Germinal center (tissue), 1 donor: ENCODE measurements at places on chromosomes 3 and 15.

GRCh38 chr3:44058022-44058867 lies 183.4 kb upstream of the TOPAZ1 start:
- DNase-seq, result peak; percentile 83

DNA sequence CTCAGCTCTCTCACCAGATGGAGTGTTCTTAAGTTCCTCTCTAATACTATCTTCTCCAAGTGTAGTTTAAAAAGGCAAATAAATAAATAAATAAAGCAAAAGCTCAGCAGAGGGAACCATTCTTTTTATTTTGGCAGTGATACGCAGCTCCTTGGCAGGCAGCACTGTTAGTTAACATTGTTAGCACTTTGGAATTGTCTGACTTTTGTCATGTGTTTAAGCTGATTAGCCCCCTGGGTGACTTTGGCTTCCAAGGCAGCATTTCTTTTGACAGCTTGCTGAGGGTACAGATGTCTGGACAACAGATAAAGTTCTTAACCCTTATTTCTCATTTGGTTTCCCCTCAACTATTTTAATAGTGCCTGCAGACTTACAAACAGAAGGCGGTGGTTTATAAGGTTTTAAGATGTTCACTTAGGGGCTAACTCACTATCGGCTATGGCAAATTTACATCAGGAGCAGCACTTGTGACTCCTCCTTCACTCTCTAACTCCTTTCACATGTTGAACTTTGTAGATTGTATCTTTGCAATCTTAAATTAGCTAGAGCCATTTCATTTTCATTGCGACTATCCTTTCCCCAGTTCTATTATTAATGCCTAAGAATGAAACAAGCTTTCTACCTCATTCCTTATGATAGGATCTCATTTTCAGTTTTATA lies 213.4 kb downstream of the ZBBX start:
- no peak for DNase-seq

- no peak for DNase-seq
Observed at GRCh38 chr3:108471426-108471825, 39.0 kb downstream of the MYH15 start.

DNA sequence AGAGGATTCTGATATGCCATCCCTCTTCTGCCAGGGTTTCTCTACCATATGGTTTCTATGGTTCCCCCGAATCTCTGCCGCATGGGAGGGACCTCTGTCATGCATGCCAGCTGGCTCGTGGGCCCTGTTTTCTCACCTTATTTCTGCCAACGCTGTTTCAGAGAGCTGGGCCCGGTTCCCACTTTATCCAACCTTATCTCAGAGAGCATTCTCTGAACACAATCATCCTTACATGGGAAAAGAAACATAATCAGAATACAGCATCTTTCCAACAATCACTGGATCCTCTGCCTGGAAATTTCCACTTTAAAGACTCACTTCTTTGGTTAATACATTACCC lies 234.5 kb upstream of the ZBTB20 start:
- no peak for DNase-seq

DNA sequence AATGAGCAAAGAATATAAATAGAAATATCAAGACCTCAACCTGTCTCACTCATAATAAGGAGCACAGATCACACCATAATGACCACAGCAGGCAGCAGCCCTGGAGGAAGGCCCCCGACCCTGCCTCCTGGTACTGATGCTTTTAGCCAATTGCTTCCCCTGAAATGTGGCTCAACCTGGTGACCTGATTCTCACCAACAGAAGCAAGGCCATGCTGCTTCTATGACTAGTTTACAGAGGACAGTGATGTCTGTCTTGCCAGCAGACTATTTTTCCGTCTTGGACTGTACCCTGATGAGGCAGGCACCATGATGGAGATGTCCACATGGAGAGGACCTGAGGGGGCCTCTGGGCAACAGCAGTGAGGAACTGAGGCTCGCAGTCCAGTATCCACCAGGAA lies 18.0 kb downstream of the SLC41A3 start:
- no peak for DNase-seq

- DNase-seq, result no peak
Observed at GRCh38 chr3:48065035-48065434, 48.8 kb upstream of the MAP4 start.

- no peak for DNase-seq
Observed at GRCh38 chr15:89167267-89168176, 53.9 kb downstream of the RLBP1 start.

DNA sequence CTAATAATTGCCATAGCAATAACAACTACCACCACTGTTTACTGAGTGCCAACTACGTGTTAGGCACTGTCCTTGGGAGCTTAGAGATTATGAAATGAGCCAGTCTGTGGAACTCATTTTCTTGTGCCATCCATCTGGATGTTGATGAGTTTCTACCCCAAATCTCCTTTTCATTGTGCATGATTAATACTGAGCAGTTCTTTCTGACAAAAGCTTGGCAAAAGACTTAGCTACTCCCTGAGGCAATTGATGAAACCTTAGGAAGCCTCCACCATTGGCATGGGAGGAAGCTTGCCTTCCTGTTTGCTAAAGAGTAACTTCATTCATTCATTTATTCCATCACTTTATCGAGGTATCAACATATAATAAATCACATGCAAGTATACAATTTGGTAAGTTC lies 39.8 kb downstream of the PRICKLE2 start:
- no peak for DNase-seq

DNA sequence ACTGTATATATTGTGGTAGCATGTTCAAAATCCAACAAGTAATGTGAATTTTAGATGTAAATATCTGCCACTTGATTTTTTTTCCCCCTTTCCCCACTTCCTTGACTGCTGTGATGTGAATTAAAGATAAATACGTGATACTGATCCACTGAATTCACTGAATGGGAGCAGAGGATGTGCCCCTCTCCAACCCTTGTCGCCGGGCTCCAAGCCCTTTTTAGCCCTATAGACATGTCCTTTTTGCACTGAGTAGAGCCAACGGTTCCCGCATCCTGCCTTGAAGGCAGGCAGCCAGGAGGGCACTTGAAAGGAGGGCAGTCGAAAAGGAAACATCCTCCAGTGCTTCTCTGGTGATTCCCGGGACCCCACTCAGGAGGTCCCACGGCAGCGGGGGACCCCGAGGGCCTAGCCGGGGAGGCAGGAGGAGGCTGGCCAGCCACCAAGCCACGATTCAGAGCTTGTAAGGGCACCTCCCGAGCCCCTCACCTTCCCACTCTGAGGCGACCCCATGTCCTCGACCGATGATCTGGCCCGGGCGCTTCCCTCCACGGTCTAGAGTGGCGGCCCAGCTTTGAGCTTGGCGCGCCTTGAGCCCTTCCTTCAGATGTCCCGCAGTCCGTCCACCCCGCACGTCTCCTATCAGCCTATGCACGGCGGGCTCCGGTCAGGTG lies 901 bp upstream of the MANF start:
- peak; percentile 43 for DNase-seq

GRCh38 chr3:36459177-36459576 lies 78.9 kb downstream of the STAC start:
- DNase-seq, result no peak

- DNase-seq, result no peak
Observed at GRCh38 chr3:190166948-190167347, 46.3 kb upstream of the P3H2 start.

DNA sequence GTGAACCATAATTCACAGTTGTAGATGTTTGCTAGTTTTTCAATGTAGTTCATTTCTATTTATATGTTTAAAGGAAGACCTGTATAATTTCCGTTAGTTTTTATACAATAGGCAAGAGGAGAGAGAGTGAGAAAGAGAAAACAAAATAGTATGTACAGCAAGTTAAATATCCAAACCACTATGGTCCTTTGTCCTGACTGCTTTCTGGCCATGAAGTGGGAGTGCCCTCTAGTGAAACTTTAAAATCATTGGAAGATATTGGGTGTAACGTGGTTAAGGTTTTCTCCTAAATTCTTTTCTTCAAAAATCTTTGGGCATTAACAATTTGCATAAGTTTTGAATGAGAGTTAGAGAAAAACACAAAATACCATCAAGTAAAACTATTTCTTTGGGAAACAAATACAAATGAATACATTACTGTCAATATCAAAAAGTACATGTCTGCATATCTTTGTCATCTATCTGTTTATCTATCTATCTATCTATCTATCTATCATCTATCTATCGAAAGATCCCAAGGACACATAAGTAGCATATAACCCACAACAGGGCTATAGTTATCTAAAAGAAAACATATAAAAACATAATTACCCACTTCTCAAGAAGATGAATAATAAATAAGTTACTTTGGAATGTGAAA lies 534.6 kb upstream of the ATP11B start:
- DNase-seq, result no peak

DNA sequence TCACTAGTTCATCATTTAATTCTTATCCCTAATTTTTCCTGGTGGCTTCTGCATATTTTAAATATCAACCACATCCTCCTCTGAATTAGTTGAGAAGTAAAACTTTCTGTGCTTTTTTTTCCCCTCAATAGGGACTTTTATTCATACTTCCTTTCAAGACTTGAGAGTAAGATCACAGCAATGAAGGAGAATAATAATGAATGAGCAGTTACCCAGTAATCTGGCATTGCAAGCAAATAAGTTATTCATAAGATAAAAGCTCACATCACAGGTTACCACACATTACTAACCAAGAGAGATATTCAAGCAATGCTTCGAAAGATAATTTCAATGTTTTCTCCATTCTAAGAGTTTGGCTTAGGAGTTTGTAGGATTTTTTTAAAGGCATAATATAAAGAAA lies 50.3 kb downstream of the BTLA start:
- no peak for DNase-seq

DNA sequence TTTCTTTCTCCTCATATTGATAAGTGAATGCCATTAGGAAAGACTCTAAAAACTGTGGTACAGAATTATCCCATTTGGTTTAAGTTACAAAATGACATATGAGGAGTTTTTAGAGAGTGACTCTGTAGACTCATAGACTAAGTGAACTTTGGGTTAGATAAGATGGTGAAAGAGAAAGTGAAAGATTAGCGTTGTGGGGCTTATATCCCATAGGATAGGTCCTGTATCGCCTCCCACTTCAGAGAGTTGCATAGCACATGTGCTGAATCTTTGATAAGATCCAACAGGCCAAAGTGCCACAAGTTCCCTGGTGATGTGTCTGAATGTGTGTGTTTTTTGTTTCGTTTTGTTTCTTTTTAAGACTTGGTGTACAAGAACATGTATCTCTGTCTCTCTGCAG lies 666.9 kb downstream of the MECOM start:
- no peak for DNase-seq

GRCh38 chr15:62390791-62391640 lies 225.9 kb upstream of the C2CD4B start:
- DNase-seq, result peak; percentile 29

- DNase-seq, result no peak
Observed at GRCh38 chr3:150391161-150391560, 16.9 kb upstream of the TSC22D2 start.

- no peak for DNase-seq
Observed at GRCh38 chr3:158571969-158572765, 1.2 kb downstream of the MLF1 start.

DNA sequence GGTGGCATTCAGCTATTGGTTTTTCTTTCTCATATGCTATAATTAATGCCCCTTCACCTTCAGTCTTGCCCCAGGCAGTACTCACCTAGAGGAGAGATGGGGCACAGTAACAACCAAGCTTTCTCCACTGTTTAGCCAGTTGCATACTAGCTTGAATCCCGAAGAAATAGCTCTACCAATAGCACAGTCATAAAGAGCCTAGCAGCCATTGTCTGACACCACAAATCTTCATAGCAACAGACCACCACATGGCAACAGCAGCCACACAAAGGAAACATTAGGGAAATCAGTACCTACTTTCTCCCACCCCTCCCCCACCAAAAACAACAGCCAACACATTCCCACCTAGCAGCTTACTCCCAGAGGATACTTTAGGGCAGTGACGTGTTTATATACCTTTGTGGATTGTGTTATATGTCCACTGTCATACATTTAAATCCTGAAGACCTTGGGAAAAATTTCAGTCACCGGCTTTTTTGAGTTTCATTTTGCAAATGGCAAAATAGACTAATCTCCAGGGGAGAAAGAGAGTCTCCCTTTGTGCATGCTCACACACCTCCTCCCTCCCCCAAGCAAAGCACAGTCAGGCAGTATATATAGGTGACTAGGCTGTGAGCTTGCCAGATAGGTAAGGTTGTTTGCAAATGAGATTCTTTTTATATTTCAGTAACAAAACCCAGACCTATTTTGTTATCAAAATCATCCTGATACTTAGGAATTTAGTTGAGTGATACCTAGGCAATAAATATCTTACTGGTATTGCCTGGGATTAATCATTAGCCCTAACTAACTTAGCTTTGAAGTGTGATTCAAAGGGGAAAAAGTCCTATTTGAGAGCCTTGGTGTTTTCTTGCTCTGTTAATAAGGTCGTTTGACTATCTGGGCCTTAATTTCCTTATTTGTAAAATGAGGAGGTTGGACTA lies 140.6 kb downstream of the RBPMS2 start:
- no peak for DNase-seq
